NT2/D1 (cell line): ENCODE measurements at places on chromosomes 4 and X.
A peak's percentile ranks its signal among the peaks of the same experiment; 100 is the strongest.

DNA sequence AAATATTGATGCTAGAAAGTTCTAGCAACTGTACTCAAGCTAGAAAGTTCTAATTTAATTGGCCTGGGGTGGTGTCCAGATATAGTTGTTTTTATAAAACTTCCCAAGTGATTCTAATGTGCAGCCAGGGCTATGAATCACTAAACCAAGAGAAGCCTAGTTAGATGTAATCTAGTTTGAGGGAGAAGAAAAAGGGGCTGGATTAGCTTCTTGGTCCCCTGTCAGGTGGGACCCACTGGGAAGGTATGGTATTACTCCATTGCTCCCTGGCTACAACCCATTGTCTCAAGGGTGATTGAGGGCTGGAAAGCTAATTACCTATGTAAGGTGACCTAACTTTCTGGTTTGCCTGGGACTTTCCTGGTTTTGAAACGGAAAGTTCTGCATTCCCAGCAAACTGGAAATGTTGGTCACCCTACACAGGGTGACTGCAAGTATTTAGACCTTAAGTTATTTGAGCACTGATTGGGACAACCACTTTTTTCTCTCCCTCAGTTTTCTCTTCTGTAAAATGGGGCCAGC lies 23.9 kb upstream of the MSN start:
- DNase-seq = no peak

GRCh38 chrX:20212486-20213089 lies 54.1 kb downstream of the RPS6KA3 start:
- DNase-seq = no peak

GRCh38 chrX:152861116-152861515 lies 30.3 kb downstream of the NSDHL start:
- no peak for DNase-seq

DNA sequence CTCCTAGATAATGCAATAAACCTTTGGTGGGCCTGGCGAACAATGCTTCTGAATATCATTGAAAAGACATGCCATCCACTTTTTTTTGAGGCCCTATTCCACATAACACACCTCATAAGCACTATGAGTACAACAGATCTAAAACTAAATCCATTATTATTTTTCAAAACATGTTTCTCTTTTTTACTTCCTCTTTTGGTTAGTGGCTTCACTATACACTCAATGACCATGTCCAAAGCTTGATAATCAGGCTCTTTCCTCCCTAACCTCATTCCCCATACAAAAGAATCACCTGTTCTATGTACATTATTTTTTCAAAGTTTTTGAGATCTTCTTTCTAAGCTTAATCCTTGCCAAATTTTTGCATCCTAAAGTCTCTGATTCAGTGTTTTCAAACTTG lies 20.4 kb upstream of the NPY2R start:
- DNase-seq = no peak

DNA sequence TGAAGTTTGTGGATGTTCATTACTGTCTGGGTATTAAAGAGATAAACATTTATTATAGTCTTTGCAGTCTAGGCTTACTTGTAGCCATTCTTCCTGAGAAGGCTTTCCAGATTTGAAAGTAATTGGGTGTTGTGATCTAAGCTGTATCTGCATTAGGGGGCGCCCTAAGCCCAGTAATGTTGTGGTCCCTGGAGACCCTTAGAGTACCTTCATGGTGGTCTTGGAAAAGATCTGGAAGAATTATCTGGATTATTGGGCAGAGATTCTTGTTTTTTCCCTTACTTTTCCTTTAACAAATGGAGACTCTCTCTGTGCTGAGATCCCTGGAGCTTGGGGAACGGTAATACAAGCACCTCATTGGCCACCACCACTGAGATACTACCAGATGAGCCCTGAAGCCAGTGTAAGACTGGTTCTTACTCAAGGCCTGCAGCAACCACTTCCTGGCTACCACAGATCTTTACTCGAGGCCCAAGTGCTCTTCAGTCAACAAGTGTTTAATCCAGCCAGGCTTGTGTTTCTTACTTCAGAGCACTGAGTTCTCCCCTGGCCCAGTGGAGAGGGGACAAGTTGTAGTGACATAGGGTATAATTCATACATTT lies 63.1 kb downstream of the RTL3 start:
- peak; percentile 13 for DNase-seq

DNA sequence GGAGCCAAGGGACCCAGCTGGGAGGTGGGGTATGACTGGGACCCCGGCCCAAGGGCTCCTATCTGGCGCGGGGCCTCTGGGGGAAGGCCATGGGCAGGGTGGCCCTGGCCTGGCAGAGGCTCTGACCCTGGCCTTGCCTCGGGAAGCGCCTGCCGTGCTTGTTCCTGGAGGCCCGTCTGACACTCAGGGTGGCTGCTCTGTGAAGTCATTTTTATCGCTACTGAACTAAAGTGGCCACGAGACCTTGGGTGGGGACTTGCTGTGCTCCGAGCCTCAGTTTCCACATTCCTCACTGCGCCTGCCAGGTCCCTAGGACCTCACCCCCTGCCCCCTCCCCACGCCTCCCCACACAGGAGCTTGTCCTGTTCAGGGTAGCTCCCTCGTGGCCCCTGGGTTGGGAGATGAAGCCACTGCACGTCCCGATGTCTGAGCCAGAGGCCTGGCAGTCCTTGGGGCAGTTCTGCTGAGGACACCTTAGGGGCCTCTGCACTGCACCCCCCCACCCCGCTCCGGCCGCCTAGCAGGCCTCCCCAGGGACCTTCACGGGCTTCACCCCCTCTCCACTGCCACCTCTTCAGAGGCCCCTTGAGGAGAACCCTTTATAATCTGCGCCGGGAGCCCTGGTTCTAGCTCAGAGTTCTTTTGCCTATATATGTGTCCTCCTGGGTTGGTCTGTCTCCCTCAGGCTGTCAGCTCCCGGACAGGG lies 639 bp upstream of the SORCS2 start:
- DNase-seq = no peak

- DNase-seq = no peak
Observed at GRCh38 chr4:32133141-32133540, 1413.0 kb downstream of the PCDH7 start.

DNA sequence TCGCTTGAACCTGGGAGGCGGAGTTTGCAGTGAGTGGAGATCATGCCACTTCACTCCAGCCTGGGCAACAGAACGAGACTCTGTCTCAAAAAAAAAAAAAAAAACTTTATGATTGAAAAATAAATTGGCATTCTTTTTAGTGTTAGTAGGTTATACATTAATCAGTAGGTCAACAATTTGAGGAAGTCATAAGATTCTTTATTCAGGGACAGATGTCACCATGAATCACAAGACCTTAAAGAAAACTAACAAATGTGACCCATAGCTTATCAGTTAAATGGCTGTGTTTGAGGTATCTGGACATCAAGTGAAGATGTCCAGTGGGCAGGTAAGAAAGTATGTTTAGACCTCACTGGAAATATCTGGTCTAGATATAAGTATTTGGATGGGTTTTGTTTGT lies 9.3 kb upstream of the PRMT9 start:
- DNase-seq = no peak

- no peak for DNase-seq
Observed at GRCh38 chrX:68658530-68658929, 11.1 kb downstream of the STARD8 start.

GRCh38 chr4:48909697-48910096 lies 3.1 kb upstream of the OCIAD2 start:
- DNase-seq = peak; percentile 33

DNA sequence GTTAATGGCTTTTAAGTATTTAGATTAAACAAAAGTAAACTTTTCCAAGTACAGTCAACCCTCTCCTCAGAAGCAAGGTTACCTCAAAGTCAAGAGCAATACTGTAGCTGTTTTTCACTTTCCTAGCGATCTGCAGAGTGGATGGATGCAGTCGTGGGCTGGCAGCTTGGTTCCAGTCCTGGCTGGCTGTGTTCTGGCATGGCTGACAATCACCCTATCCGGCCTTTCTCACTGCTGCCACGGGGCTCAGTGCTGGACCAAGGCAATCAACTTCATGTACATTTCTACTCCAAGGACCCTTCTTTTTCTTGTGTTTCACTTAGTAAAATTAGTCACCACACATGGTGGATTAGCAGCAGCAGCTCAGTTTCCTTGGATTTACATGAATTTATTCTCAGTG lies 208.3 kb downstream of the GABRB1 start:
- no peak for DNase-seq

GRCh38 chrX:1464041-1464970 lies 11.6 kb upstream of the ASMTL start:
- no peak for DNase-seq

GRCh38 chrX:1466971-1467561 lies 14.4 kb upstream of the ASMTL start:
- no peak for DNase-seq

GRCh38 chr4:76717431-76717830 lies 180.5 kb downstream of the SOWAHB start:
- DNase-seq = no peak

DNA sequence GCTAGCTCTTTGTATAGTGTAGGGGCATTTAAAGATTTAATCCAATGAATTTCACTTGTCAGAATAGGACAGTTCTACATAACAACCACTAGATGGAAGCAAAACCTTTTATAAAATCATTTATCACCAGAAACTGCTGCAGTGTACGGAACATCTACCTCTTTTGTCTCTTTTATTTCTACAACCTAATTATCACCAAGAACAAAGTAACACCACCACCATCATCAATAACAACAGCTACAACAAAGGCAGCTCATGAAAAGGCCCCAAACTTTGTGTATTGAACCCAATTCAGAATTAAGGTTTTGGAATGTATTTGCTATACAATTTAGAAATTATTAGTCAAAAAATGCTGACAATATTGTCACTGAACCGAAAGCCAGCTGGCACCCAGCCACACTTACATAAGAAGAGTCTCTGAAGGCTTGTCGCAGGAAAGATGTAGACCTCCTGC lies 260.9 kb upstream of the RPS6KA3 start:
- DNase-seq = no peak

DNA sequence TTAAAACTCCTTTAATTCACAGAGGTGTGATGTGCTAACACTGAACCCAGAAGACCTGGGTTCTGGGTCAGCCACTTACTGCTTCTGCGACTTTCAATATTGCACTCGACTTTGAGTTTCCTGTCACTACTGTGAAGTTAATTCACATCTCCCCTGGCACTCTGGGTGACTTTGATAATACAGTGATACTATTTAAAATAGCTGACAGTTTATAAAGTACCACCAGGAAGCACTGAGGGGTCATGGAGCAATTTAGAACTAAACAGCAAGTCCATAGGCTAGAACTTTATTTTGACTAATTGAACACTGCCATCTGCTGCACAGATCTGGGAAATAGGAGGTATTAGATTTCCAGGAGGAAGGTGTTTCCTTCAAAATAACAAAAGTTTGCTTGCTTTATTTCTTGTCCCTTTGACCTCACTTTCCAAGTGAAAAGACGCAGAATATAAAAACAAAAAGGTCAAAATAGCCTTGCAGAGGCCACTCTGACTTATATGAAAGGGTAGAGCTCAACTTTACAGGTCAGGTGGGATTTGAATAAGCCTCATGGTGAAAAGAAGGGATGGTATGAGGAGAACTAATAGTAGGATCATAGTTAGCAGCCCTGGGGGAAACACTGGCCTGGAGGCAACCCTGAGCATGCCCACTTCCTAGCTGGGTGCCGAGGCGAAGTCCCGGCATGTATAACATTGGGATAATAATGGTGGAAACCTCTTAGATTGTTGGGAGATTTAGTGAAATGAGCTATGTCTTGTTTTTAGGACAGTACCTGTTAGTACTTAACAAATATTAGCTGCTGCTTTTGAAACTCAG lies 53.4 kb downstream of the ZNF518B start:
- DNase-seq = peak; percentile 18
